SJCRH30 (cell line): ENCODE measurements at places on chromosomes 3 and 15. TPM values are rescaled to one million over a fixed set of nuclear protein-coding genes. Genes with fewer than 3 reads are reported as not detected.

The ZDHHC3 gene
- total RNA-seq, result 51.4 and 55.6 TPM in 2 replicates

The PODXL2 gene
- total RNA-seq, result 10.7 and 10.9 TPM in 2 replicates

The CTXND1 gene
- total RNA-seq, result 0.10 TPM in 2 replicates

The GABRR3 gene
- total RNA-seq, result 0.03 TPM in 1 of 2 replicates, not detected in the other

The RHOV gene
- 0.61 and 0.84 TPM in 2 replicates for total RNA-seq

The SLC12A8 gene
- total RNA-seq, result 3.6 and 3.7 TPM in 2 replicates

The PPARG gene
- 0.06 and 0.08 TPM in 2 replicates for total RNA-seq

The RAB8B gene
- total RNA-seq, result 47.2 and 50.4 TPM in 2 replicates

The GP9 gene
- not detected in 2 replicates for total RNA-seq

The ADGRG7 gene
- not detected in 2 replicates for total RNA-seq

The TCTA gene
- 12.8 and 13.1 TPM in 2 replicates for total RNA-seq
